LNCaP clone FGC (cell line): ENCODE measurements at places on chromosomes 12 and 14.

GRCh38 chr12:70744178-70744577 is 106.9 kb upstream of the PTPRB start:
- no peak for DNase-seq

- no peak for DNase-seq
These were observed 466.6 kb downstream of the FLRT2 start for GRCh38 chr14:85996551-85996950.

GRCh38 chr14:36020120-36021029 is 156.1 kb downstream of the PTCSC3 start:
- DNase-seq, result no peak

DNA sequence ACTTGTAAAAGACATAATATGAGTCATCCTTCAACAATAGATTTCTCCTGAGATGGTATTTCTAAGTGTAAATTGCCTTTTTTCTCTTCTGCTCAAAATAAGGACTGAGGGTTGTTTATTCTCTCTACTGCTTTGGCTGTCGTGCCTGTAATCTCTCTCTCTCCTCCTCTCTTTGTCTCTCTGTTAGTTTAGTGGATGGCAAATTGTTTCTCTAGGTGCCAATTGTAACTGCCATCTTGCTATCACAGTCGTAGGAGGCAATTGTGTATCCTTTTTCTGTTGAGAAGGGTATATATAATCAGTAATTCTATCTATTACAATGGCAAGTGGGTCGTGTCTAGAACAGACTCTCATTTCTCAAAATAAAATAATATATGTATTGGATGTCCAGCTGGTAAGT is 545.0 kb upstream of the FBXO33 start:
- no peak for DNase-seq

DNA sequence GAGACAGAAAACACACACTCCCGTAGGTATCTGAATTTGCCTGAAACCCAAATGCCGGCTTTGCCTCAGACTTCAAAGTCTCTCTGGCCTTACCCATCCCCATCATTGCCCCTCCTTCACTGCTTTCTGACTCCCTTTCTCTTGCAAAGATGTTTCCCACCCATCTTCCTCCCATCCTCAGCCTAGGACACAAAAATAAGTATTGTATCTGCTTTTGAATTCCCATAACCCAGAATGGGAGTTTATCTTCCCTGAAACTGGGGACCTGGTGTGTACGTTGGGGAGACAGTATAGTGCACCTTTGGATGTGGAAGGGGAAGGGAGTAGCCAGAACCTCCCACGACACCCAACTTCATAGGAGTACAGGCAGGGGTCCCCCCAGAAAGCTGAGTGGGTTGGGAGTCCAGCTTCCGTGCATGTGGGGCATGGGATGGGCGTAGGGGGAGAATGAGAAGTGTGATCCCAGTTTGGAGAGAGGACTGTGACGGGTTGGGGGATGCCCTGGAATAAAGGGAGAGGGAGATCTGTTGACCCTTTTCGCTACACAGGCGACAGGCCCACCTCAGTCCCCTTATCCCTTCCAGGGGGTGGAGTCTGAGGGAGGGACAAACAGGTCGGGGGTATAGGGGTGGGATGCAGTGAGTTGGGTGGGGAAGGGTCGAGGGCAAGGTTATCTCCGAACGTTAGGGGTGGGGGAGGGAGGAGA is 488 bp upstream of the KIF5A start:
- no peak for DNase-seq

GRCh38 chr14:29317423-29317822 is 550.8 kb downstream of the FOXG1 start:
- DNase-seq, result no peak

GRCh38 chr12:2118481-2119255 is 65.9 kb downstream of the CACNA1C start:
- DNase-seq, result no peak

DNA sequence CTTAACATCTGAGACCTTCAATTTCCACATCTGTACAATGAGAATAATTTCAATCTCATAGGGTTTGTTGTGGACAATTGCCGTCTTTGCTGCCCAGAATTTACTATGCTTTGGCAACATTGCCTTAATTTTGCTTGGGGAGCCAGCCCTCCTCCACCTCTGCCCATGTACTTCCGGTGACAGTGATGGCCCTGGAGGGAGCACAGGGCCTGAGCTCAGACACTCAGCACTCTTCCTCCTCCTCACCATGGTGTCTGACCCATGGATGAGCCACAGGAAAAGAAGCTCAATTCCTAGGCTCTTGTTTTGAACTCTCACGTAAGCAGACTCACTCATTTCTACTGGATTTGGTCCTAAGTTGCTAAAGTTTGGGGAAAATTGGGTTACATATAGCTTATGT is 58.2 kb downstream of the TBC1D30 start:
- no peak for DNase-seq

GRCh38 chr12:75975702-75976101 is 55.9 kb downstream of the PHLDA1 start:
- no peak for DNase-seq

DNA sequence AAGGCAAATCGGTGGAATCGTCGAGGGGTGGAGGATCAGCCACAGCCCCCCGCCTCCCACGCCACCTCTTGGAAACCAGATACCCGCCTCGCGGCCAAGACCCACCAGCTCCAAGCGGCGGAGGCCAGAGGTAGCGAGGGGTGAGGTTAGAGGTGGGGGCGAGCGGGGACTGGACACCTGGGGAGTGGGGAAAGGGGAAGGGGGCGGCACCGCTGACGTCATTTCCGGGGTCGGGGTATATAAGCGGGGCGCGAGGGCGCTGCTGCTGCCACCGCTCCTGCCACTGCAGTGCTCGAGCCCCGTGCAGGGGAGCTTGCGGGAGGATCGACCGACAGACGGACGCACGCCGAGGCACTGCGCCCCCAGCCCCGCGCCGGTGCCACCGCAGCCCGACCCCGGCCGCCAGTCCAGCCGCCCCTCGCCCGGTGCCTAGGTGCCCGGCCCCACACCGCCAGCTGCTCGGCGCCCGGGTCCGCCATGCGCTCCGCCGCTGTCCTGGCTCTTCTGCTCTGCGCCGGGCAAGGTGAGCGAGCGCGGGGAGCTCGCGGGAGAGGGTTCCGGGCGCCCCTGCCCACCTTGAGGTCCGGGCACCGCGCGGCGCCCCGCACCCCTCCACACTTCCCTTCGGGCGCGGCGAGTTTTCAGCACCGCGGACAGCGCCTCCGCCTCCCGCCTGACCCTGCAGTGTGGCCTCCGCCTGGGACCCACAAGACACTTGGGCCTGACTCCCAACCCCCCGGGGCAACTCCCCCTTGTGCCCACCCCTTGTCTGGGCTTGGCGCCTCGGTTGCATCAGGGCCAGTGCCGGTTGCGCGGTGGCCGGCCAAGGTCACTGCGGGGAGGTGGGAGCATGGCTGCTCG is at the start of gene CHGA:
Gene CHGA, plus strand, starts transcription at position 268 of the 861 bp plus-strand sequence. Its CDS starts 210 bp downstream, at position 478.
- DNase-seq, result no peak

GRCh38 chr14:106518054-106518943 is 991.9 kb downstream of the TMEM121 start:
- no peak for DNase-seq

DNA sequence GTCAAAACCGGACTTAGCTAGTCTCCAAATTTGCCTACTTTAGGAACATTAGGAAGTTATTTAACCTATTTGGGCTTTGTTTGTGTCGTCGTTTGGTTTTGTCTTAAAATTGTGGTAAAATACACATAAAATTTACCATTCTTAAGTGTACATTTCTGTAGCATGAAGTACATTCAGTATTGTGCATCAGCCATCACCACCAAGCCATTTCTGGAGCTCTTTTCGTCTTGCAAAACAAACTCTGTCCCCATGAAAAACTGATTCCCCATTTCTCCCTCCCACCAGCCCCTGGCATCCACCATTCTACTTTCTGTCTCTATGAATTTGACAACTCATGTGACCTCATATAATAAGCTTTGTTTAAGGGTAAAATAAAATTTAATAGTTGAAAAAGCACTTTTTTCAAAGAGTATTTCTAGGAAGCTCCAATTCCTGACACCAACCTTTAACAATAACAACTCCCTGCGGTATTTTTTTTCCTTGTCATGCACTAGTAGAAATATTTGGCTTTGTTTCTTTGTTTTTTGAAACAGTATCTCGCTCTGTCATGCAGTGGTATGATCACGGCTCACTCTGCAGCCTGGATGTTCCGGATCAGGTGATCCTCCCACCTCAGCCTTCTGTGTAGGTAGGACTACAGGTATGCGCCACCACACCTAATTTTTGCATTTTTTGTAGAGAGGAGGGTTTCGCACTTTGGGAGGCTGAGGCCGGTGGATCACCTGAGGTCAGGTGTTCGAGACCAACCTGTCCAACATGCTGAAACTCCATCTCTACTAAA is 3.6 kb upstream of the UBC start:
- DNase-seq, result no peak

- no peak for DNase-seq
These were observed 21.8 kb downstream of the CHST11 start for GRCh38 chr12:104478396-104479122.
